ENCODE measurements at places on chromosomes 3 and 15.

DNA sequence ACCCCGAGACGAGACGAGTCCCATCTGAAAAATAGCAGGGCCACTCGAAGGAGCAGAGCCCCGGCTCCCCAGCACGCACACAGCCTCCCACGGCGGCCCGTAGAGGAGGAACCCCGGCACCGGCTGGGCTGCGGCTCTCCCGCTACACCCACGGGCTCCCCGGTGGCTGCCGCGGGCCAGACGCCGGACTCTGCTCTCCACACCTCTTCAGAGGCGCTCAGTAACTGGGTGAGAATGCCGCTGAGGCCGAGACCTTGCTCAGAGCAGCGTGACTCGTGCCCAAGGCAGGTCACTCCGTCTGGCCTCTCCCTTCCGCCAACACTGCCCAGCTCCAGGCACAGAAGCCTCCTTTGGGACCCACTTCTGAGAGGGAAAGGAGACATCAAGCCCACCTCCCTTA, 34.4 kb downstream of the TNK2 start:
- no peak for DNase-seq

DNA sequence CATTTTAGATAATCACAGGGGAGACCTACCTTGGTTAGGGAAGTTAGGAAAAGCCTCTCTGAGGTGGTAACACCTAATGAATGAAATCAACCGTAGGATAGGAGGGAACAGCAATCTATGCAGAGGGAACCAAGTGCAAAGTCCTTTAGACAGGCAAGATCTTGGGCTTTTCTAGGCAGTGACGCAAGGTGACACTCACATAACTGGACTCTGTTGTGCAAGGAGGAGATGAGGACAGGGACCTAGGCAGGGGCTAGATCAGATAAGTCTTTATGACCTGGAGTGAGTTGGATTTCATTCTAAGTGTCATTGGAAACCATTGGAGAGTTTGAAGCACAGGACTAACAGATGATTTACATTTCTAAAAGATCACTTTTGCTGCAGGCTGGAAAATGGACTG, 4.6 kb upstream of the LMOD3 start:
- DNase-seq = no peak

DNA sequence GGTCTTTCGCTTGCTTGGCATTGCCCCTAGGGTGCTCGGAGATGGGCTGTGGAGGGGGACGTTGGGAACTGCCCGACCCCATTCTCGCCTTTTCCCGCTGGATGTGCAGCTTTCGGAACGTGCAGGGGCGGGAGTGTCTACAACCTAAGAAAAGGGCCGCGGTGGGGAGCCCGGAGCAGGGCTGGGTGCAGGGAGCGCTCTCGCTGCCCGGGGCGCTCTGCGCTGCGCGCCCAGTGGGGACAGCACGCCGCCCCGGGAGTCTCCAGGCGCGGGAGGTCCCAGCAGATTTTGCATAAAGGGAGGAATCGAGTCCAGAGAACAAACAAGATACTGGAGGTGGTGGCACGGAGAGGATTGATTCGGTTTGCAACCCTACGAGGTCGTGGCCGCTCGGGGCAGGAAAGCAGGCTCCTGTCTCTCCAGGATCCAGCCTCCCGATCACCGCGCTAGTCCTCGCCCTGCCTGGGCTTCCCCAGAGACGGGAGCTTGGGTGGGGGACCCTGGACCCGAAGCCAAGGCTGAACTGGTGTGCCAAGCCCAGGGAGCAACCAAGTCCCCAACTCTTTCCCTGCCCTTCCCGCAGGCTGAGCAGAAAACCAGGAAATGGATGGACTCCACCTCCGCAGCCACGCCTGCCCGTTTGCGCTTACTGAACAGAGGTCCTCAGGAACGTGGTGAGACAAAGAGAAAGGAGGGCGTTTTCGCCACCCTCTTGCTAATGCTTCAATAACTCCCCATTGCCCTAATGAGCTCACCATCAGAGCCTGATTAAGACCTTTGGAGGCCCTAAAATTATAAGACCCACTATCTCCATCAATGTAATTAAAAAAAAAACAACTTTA, 59.7 kb downstream of the NOX5 start:
- no peak for DNase-seq

GRCh38 chr3:115233021-115233420, 85.9 kb upstream of the ZBTB20 start:
- no peak for DNase-seq

DNA sequence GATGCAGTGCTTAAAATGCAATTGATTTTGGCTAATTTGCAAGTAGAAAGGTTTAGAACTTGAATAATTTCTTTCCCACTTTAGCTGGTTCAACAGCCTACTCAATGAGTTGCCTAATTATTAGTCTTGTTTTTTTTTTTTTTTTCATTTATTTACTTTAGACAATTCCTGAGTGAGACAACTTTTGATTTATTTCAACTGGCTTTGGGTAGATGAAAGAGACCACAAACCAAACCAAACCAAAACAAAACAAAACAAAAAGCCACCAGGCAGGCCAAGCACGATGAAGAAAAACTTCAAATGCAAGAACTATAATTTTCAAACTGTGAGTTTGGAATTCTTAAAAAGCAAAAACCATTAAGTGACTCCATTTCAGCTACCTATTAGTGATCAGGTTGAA, 469.9 kb downstream of the GBE1 start:
- no peak for DNase-seq

- DNase-seq = no peak
Measured at GRCh38 chr15:68554721-68555678, 23.8 kb upstream of the CORO2B start.

- no peak for DNase-seq
Measured at GRCh38 chr15:65309882-65310418, 5.5 kb downstream of the RNU5B-1 start.

GRCh38 chr15:42491539-42492225, 741 bp upstream of the ZNF106 start:
- DNase-seq = no peak

DNA sequence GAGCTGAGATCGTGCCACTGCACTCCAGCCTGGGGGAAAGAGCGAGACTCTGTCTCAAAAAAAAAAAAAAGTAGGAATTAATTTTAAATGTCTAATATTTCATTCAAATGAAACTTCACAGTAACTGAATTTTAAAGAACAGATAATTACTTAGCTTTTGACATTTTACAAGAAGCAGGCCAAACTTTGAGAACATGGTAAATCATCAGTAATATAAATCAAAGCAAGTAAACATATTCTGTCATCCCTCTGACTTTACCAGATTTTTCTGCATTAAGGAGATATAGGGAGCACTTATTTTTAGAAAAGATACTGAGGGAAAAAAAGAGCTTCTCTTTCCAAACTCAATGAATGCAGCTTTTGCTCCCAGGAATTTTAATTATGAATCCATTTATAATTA, 37.0 kb downstream of the NR1I2 start:
- no peak for DNase-seq

GRCh38 chr3:155323063-155323666, 29.7 kb upstream of the STRIT1 start:
- no peak for DNase-seq

GRCh38 chr3:111128884-111129283, 57.3 kb downstream of the NECTIN3 start:
- DNase-seq = no peak

DNA sequence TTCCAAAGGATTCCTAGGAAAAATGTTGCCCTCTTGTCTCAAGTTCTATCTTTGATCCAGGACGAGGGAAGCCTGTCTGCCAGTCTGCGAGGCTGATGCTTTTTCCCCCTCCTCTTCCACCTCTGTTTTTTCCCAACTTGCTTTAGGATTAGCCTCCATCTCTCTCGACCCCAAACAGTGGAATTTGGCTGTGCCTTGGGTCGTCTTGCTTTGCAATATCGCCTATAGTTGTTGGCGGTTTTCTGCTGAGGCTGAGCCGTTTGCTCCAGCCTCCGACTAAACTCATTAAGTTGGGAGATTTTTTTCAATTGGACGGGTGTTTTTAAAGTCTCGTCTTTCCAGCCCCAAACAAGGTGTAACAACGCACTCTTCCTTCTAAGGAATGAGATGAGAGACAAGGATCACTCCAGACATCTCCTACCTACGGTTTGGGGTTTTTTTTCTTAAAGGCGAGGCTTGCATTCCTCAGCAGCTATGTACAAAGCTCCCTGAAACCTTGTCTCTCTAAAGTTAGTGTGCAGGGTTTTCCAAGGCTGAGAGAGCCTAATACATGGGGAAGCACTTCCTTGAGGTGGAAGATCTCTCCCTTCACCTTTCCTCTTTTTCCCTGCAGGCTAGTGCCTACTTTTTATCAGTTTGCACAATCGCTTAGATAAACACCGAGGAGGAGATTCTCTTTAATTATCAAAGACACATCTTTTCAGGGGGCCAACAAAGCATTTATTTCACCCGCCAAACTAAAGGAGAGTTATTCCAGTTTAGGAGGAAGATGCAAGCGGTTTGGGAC, 4.8 kb upstream of the NR2F2 start:
- DNase-seq = no peak

DNA sequence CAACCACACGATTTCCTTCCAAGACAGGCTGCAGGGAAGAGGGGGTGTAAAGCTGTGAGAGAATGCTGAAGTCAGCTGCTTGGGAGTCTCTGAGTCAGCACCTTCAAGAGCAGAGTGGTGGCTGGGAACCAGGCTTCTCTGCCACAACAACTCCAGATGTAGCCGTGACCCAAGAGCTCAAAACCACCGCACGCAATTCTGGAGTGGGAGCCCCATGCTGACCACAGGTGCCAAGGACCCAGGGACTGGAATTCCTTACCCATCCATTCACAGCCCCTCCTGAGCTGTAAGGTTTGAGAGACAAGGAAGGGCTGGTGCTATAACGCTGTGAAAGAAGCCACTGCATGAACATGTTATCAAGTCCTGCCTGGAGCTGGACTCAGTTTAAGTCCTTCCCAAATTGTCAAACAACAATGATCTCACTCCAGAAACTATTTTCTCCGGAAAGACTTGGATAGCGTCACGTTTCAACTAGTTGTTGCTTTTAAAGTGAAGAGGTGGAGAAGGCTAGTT, 61.4 kb downstream of the UMPS start:
- no peak for DNase-seq

DNA sequence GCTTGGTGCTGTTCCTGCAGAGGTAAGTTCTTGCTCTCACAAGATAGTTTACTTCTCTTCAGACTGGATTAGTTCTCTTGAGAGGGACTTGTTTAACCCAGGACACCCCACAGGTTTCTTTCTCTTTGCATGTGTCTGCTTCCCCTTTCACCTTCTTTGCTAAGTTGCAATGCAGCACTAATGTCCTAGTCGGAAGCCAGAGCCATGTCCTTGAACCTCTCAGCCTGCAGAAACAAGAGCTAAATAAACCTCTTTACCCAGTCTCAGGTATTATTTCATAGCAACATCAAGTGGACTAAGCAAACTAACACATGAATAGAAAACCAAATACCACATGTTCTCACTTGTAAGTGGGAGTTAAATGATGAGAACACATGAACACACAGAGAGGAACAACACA, 915.2 kb downstream of the NSUN3 start:
- DNase-seq = no peak

GRCh38 chr3:160154033-160154432, 71.2 kb upstream of the C3orf80 start:
- DNase-seq = no peak

DNA sequence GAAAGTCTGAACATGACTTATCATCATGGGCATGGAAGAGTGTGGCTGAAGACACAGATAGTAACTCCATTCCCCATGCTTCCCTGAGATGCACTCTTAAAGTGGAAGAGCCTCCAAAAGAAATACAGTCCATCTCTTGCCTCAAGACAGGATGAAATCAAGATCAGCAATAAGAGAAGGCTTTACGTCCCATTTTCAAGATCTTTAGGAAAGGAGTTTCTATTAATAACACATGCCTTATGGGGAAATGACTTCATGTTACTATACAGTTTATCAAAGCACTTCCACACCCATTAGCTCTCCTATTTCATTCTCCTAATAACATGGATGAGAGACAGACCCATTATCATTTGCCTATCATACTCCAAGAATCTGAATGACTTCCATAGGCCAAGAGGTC, 6.1 kb upstream of the KBTBD12 start:
- no peak for DNase-seq

DNA sequence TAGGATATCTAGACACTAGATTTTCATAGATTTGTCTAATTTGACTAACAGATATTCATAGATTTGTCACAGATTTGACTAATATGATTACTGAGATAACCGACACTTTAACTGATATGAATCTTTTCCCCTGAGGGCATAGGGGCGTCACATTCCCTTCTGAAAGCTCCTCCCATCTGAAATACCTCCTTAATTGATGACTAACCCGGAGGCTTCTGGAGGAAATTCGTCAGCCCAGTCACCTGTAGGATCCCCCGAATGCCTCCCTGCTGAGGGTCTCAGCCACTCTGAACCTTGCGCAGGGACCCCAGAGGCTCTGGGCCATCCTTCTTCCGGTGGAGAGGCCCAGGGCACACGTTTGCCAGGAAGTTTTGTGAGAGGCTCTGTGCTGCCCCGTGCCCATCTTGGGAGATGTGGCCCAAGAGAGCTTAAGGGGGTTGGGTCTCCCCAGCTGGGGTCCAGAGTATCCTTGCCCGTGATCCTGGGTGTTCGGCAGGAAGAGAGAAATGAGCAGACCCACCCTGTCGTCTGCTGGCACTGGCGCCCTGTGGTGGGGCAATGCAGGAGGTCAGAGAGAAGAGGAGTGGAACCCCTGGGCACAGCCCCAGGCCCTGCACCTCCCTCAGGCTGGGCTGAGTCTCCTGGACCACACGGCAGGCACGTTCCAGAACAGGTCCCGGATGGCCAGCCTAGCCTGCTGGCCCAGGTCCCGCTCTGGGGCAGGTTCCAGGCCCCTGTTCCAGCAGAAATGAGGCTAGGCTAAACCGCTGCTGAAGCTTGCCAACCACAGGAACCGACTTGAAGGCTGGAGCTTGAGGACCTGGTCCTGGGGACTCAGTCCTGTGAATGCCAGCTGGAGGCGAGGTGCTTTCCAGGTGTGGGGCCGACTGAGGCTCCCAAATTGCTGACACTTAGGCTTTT, 1.7 kb downstream of the PLA2G4D start:
- no peak for DNase-seq

- DNase-seq = peak; percentile 22
Measured at GRCh38 chr15:72306211-72306785, 13.7 kb downstream of the CELF6 start.

GRCh38 chr15:72796515-72797337, 13.2 kb upstream of the ADPGK start:
- DNase-seq = peak; percentile 3

DNA sequence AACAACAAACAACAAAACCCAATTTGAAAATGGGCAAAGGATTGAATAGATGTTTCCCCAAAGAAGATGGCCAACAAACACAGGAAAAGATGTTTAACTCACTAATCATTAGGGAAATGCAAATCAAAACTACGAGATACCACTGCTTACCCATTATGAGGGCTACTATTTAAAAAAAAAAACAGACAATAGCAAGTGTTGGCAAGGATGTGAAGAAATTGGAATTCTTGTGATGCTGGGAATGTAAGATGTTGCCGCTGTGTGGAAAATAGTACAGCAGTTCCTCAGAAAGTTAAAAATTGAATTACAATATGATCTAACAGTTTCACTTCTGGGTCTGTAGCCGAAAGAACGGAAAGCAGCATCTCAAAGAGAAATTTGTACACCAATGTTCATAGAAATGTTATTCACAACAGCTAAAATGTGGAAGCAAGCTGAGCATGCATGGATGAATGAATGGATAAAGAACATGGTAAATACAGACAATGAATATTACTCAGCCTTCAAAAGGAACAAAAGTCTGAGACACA, 121.9 kb downstream of the CHSY1 start:
- no peak for DNase-seq
